ENCODE measurements at places on chromosomes 12 and 14. TPM values are rescaled to one million over a fixed set of nuclear protein-coding genes. Genes with fewer than 3 reads are reported as not detected.

The MGP gene
- total RNA-seq: 154 TPM

The OTX2 gene
- total RNA-seq: not detected

The SVOP gene
- total RNA-seq: not detected

The GLIPR1L1 gene
- not detected for total RNA-seq

The SART3 gene
- 84.1 TPM for total RNA-seq

The ASB2 gene
- total RNA-seq: not detected

The ACVRL1 gene
- total RNA-seq: 393 TPM

The ADGRD1 gene
- 0.20 TPM for total RNA-seq

The CLEC14A gene
- 90.1 TPM for total RNA-seq

The CLEC4E gene
- not detected for total RNA-seq

The OR4K14 gene
- not detected for total RNA-seq

The AMN gene
- 0.20 TPM for total RNA-seq

The OR6C2 gene
- total RNA-seq: not detected

The OTUB2 gene
- 0.40 TPM for total RNA-seq

The CDKN3 gene
- 10.1 TPM for total RNA-seq

The ACRBP gene
- total RNA-seq: 0.20 TPM

The IL22 gene
- not detected for total RNA-seq

The GPR132 gene
- total RNA-seq: under 0.01 TPM

The COX8C gene
- not detected for total RNA-seq

The TGFB3 gene
- total RNA-seq: 2.0 TPM

The SDS gene
- not detected for total RNA-seq

The SLC22A17 gene
- 0.22 TPM for total RNA-seq
